ENCODE measurements at places on chromosomes 7 and 10.

GRCh38 chr7:78014401-78014800 is 215.8 kb downstream of the PHTF2 start:
- no peak for DNase-seq

GRCh38 chr10:4051011-4051640 is 266.1 kb upstream of the KLF6 start:
- DNase-seq: no peak

DNA sequence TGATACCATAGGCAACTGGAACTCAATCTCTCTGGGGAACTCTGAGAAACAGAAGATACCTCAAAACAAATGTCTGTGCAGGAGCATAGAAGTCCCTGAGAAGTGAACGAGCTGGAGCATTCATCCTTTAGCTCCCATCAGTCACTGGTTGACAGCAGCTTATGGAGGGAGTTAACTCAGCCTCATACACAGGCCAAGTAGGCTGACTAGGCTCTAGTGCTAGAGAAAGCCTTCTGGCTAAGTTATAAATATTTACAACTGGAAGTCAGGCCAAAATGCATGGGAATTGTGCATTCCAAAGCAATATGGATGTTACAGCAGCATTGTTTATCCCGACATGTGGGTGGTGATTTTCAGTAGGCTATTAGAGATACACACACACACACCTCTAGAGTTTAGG is 66.5 kb downstream of the ANK3 start:
- DNase-seq: no peak

DNA sequence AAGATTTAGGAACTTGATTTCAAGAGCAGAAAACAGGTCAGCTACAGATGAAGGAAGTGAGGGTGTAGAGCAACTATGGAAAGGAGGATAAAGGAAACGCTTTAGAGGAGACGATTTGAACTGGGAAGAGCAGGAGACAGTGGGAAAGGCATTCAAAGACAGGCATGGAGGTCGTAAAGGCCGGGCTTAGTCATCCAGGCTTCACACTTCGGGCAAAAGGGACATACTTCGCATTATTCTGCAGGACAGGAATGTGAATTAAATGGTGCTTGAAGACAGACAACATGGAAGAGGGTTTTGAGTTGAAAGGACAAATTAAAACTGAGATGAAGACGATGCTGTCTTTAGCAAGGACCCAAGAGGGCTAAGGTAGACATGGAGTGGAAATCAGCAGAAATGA is 8.1 kb downstream of the FAM171A1 start:
- DNase-seq: no peak

DNA sequence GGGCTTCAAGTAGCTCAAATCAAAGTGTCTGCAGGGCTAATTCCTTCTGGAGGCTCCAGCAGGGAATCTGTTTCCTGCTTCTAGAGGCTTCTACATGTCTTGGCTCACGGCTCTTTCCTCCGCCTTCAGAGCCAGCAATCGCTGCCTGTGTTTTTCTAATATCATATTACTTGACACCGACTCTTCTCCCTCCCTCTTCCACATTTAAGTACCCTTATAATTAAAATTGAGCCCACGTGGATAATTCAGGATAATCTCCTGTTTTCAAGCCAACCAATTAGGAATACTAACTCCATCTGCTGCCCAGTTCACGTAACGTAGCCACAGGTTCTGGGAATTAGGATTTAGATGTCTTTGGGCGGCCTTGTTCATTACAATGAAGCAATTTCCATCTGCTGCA is 372.2 kb downstream of the DPP6 start:
- no peak for DNase-seq

GRCh38 chr7:28408960-28409715 is 3.2 kb upstream of the CREB5 start:
- peak; percentile 78 for DNase-seq

- no peak for DNase-seq
Measured at GRCh38 chr10:21125471-21126228, 228.5 kb upstream of the NEBL start.

DNA sequence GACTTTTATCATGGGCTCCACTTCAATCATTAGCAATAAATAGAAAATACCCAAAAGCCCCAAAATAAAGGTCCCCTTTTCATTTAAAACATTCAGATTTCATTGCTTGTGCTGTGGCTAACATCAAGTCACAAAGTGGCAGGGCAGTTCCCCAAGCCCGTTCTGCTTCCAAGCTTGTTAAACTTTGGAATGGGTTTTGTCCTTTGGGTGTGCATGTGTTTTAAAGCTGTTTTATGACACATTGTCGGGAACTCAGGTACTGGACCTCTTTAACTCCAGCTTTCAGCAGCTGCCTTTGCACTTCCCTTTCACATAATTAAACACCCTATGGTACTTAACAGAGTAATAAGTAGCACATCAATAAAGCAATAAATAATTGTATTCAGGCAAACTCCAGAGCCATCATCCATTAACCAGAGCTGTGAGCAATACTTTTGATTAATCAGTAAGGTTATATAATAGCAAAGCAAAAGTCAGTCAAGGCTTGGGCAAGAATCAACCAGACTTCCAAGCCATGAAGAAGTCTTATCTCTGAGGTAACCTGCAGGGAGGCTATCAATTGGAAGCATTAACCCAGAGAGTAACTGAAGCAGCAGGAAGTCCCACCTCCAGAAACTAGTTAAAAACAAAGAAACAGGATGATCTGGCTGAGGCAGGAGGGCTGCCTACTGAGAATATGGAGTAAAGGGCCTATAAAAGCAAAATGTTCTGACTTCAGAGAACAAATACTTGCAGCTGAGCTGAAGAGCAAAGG is 56.1 kb upstream of the ARID5B start:
- no peak for DNase-seq

- no peak for DNase-seq
Measured at GRCh38 chr7:140060243-140060630, 2.5 kb downstream of the PARP12 start.

- DNase-seq: no peak
Measured at GRCh38 chr10:13761490-13762091, 174.8 kb downstream of the PRPF18 start.

DNA sequence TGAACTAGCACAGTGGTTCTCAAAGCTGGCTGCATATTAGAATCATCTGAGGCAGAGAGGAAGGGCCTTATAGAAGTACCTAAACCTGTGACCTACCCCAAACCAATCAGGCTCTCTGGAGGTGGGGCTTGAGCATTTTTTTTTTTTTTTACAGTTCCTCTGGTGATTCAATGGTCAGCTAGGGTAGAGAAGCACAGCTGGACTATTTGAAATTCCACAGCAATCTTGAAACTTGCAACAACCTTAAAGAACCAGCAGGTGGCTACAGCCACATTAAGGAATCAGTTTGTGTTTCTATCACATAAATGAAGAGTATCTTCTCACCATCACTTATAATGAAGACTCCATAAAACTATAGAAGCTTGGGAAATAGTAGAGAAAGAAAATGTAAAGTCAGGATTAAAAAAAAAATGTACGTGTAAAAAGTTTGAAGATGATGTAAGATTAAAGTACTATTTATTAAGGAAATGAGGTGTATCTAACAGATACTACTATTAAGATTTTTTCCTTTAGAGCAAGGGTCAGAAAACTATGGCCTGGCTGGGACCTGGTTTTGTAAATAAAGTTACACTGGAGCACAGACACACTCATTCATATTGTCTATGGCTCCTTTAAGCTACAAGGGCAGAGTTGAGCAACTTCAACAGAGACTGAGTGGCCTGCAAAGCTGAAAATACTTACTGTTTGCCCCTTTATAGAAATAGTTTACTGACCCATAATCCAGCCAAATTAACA is 3.8 kb downstream of the RTKN2 start:
- no peak for DNase-seq

- no peak for DNase-seq
Measured at GRCh38 chr7:7109934-7110333, 72.4 kb upstream of the C1GALT1 start.

DNA sequence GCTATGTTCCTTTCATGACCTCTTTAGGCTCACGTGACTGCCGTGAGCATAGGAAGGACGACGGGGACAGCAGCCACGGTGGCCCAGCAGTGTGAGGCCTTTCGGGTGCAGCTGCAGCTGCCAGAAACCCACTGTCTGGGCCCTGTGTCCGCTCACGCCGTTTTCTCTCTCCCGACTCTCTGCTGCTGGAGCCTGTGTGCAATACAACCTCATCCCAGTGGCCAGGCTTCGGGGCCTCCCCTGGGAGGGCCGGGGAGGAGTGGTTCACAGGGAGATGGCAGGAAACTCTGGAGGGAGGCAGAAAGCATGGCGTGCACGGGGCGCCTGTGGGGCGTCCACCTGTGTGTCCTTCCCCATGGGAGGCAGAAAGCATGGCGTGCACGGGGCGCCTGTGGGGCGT is 38.6 kb downstream of the PFKP start:
- no peak for DNase-seq

GRCh38 chr10:92575961-92576360 is 2.1 kb upstream of the IDE start:
- DNase-seq: no peak

DNA sequence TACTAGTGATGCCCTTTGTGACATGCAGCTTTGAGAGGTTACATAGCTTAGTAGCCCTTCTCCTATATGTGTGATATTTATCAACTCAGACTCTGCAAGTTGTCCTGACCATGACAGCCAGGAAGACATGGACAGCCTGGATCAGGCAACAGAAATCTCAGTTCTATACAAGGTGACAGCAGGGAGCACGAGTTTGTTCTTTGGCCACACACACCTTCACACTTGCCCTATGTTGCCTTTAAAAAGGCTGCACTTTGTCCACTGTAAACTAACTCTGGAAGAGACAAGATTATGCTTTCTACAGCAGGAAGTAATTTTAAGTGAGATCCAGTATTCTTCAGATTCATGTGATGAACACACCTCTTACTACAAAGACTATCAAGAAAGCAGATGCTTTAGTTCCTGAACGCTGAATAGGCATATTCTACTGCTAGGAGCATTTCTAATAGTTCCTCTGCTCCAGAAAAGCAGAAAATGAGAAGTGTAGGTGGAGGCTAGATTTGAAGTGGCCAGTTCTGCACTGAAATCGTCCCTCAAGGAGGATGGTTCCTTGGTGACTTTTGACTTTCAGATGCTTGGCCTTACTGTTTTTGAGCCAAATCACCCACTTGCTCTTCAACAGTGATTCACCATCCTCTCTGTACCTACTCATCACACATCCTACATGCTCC is 239.2 kb downstream of the COBL start:
- no peak for DNase-seq

DNA sequence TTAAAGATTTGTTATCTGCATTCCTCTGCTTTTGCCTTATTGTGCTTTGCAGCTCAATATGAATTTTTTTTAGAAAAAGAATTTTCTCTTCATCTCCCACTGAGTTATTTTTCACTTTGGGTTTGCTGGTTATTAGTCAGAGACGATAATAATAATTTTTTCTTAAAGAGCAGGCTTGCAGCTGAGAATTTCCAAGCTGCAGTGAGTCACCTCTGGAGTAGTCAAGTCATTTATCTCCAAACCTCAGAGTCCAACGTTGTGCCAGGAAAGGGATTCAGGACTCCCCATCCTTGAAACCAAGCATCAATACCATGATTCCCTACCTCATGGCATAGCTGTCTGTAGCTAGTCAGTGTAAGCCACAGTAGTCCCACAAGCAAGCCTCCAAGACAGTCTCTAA is 15.2 kb upstream of the EGR2 start:
- DNase-seq: no peak

- no peak for DNase-seq
Measured at GRCh38 chr7:84876061-84876821, 310.6 kb downstream of the SEMA3D start.

DNA sequence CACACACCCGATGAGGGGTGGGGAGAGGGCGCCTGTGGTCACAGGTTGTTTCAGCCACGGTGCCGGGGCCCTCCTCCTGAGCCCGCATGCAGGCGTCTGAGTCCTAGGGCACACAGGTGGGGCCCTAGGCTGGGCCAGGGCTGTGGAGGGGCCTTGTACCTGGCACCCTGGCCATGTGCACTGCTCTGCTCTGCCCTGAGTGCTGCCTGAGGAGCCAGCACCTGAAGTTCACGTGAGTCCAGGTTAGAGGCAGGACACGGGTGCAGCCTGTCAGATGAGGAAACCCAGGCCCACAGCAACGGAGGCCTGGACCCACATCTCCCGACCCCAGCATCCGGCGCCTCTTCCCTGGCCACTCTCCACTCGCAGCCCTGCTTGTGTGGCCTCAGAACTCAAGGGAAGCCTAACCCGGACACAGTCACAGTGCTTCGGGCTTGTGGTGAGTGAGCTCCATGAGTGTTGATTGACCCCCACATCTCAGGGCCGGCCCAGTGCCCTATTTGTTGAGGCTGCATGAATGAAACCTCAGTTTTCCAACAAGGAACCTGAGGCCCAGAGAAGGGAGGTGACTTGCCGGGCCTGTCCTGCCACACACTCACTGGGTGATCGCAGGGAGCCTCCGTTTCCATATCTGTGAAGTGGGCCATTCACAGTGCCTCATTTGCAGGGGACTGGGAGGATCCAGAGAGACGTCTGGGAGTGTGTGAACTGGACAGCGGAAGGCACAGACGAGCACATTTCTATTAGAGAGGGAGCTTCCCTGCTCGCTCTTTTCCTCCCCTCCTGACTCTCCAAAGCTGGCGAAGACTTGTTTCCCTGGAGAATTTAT is 39.6 kb downstream of the PPIF start:
- DNase-seq: no peak

- DNase-seq: no peak
Measured at GRCh38 chr7:144786079-144786478, 49.8 kb downstream of the TPK1 start.

DNA sequence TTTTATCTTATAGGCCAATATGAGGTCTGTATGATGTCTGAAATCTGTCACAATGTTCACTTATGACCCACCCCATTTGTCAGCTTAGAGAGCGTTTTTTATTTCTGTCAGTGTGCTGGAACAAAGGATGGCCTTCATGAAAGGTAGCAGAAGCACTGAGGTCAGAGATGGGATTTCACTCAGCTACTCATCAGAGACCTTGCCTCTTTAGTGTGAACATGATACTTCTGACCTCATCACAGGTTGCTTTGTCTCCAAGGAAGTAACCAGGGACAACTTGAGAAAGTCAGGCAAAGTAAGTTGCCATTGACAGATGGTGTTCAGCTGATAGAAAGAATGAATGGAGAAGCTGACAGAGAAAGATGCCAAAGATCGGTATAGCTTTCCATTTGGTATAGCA is 16.3 kb downstream of the YAE1 start:
- DNase-seq: no peak

DNA sequence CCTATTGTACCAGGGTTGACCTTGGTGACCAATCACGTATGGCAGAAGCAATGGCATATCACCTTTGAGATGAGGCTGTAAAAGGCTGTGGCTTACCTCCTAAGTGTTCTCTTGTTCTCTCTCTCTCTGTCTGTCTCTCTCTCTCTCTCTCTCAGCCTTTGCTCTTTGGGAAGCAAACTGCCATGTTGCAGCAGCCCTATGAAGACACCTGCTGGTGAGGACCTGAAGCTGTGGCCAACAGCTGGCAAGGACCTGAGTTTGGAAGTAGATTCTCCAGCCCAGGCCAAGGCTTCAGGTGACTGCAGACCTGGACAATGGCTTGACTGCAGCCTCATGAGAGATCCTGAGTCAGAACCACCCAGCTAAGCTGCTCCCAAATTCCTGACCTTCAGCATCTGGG is 161.4 kb downstream of the GPAM start:
- no peak for DNase-seq

Measured in stimulated activated CD4-positive, alpha-beta T cell treated with anti-CD3 and anti-CD28 coated beads, Interleukin-4, amount 100 ng/mL, for 4 hours (primary cell).